Suprapubic skin (tissue), 4 donors: ENCODE measurements at places on chromosomes 6 and 20. TPM values are rescaled to one million over a fixed set of nuclear protein-coding genes. Genes with fewer than 3 reads are reported as not detected.

Gene TMEM217
- 3.3 TPM for total RNA-seq

Gene ELOVL2
- 0.17 TPM for total RNA-seq

Gene PXDC1
- total RNA-seq = 67.9 TPM

Gene C4A
- total RNA-seq = 6.0 TPM

Gene SGK2
- total RNA-seq = 18.2 TPM
